Renal cortical epithelial cell (primary cell): ENCODE measurements at places on chromosomes 7 and 10.

- no peak for DNase-seq
These were observed 339.8 kb upstream of the LRRTM3 start for GRCh38 chr10:66586073-66586472.

GRCh38 chr10:61112771-61113170 lies 168.8 kb upstream of the RHOBTB1 start:
- DNase-seq = no peak

- peak; percentile 46 for DNase-seq
These were observed 56.2 kb upstream of the TM9SF3 start for GRCh38 chr10:96642973-96643372.

DNA sequence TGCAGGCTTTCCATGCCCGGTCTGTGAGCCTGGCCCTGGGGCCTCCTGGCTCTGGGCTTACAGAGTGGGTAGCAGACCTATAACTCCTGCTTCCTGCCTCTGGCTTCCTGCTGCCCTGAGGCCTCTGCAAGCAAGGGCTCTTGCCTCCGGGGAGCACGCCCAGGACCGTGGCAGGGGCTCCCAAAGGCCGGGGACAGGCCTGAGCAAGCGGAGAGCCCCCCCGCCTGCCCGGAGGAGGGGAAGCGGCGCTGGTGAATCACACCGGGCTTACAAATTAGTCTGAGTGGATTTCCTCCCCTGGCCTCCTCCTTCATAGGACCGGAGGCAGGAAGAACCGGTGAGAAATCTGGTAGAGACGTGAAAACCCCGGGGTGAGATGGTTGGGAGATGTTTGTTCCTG lies 1.5 kb upstream of the MYL10 start:
- DNase-seq = peak; percentile 42

DNA sequence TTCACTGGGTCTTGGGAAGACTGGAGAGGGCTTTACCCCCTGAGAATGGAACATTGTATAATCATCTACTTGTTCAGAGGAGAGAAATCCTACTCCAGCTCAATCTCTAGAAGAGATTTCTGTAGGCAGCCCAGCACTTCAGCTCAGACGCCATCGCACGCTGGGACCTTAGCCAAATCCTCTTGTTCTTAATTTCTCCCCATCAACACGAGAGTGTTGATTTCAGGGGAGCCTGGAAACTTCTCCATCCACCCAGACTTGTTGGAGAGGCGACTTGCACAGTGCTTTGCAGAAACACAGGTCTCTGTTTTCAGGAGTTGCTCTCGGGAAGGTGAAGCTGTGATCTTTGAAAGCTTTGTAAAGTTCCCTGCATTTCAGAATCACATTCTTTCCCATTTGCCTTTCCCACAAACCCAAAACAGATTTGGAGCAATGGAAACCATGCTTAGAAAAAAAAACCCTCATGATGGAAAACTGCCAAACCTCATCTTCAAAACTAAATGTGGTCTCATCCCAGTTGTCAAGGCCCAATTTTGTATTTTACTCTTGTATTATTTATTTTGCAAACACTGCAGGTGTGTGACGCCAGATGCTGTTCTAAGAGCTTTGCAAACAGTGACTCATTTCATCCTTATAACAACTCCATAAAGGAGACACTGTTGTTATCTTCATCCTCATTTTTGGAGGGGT lies 60.9 kb downstream of the CALML3 start:
- no peak for DNase-seq

DNA sequence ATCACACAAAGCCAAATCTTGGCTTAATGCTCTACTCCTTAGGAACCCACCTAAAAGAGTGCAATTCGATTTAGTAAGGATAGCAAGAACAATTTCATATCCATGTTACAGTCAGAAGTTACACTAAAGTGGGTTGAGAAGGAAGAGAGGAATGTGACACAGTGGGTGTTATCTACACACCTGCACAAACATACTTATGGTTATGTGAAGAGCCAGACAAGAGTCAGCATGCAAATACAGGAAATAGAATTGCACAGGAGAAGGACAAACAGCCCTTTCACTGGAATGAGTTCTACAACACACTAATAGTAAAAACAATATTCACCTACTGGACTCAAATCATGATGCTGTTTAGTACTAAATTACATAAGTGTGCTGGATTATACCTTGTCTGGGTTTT lies 262.8 kb downstream of the DGKB start:
- no peak for DNase-seq

GRCh38 chr10:34649385-34649784 lies 165.7 kb downstream of the PARD3 start:
- no peak for DNase-seq

- no peak for DNase-seq
These were observed 44.2 kb downstream of the GLRX3 start for GRCh38 chr10:130180416-130180815.

DNA sequence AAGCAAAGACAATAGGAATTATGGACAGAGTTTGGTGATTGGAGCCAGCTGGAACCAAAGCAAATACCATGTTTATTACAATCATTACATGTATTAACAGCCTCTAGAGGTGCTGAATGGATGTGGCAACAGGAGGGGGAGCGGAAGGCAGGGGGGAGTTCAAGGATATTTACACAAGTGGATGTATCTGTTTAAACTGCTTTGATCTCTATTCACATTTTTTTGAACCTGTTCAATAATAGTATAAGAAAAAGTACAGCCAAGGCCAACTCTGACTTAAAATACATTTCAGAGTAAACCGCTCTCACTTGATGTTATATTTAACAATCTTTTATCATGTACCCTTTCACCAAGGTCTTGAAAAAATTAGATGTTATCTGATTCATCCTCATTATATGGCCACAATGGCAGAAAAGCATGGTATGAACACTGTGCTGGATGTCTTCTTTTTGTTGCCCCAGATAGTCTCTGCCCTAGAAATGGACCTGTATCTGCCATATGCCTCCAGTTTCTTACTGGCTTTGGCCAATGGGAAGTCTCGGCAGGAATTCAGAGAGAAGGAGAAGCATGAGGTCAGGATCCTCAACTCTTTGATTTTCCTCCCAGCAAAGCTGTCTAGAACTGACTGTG lies 88.2 kb upstream of the FAM133B start:
- DNase-seq = no peak

DNA sequence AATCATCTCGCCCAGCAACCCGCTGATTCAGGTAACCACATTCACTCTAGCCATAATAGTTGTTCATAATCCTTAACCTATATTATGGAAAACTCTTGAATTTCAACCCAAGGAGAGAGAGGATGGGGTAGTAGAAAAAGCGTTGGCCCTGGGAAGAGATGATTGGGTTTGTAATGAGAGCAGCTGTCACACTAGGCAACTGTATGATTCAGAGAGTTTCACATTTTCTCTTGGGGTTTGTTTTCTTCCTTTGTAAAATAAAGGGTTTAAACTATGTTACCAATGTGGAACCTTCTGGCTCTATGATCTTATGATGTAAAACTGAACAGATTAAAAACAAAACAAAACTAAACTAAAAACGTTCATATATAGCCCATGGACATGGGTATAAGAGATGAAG lies 705.2 kb upstream of the IGFBP3 start:
- DNase-seq = no peak

DNA sequence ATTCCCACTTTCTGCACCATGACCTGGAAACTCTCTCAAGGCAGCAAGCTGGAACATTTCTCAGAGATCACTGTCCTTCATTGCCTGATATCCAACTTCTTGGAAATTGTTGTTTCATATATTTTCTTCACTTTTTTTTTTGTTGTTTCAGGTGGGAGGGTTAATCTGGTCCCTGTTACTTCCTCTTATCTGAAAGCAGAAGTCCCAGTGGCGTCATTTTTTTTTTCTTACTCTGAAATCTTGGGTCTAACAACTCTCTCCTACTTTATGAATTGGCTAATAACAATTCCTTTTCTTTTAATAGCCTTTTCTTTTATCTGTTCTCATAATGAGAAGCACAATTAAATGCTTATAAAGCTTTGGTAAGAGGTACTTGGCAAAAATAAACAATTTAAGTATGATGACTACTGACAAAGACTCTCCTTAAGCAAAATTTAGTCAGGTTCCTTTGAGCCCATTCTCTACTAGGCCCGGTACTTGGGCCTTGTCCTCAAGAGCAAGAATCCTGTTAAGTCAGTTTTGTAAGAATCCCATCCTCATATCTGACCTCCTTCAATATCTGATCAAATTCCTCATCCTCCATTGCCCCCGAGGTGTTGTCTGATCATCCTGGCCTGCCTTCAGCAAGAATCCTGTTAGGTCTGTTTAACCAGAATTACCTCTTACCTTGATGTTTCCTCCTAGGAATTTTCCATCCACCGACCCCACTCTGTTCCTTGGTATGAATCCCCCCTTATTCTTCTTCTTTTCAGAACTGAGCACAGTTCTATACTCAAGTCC lies 11.5 kb upstream of the CC2D2B start:
- DNase-seq = no peak

GRCh38 chr10:33120700-33121099 lies 162.7 kb upstream of the ITGB1 start:
- no peak for DNase-seq

GRCh38 chr7:139777133-139777891 lies 486 bp downstream of the HIPK2 start:
- DNase-seq = no peak

- no peak for DNase-seq
These were observed 63.1 kb downstream of the TFAM start for GRCh38 chr10:58448121-58448935.

DNA sequence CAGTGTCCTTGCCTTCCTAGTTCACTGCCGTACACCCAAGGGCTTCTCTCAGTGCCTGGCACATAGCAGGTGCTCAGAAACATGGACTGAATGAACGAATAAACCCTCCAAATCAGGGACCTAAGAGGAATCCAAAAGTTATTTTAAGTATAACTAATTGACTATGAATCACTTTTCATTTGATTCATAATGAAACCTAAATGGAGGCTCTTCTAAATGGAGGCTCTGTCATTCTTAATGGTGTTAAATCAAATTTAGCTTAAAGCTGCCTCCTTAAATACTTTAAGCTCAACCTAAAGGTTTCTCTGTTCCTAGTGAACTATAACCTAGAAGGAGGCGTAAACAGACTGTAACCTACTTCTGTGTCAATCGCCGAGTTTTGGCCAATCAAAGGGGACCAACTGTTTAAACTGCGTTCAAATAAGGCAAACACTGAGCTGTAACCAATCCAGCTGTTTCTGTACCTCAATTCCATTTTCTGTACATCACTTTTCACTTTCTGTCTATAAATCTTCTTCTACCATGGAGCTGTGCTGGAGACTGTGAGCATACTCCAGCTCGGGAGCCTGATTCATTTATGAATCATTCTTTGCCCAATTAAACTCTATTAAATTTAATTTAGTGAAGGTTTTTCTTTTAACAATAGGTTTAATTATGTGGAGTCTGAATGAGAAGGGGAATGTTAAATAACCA lies 11.0 kb downstream of the PYROXD2 start:
- no peak for DNase-seq

- no peak for DNase-seq
These were observed 133.5 kb downstream of the ST7 start for GRCh38 chr7:117086788-117087187.

DNA sequence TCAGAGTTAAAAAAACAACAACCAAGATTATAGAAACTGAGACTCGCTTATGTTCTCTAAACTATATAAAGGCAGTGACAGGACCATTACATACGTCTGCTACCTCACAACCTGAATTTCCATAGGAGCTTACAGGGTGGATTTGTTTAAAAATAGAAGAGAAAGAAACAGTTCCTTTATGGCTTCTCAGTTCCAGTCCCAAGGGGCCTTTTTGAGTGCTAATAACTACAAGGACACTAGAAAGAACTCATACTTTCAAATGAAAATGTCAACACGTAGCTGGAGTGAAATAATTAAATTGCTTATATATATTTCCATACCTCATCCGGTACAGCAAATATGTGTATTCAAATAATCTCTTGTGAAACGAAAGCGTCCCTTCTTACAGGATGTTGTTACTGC lies 19.7 kb downstream of the TSPAN12 start:
- DNase-seq = no peak

DNA sequence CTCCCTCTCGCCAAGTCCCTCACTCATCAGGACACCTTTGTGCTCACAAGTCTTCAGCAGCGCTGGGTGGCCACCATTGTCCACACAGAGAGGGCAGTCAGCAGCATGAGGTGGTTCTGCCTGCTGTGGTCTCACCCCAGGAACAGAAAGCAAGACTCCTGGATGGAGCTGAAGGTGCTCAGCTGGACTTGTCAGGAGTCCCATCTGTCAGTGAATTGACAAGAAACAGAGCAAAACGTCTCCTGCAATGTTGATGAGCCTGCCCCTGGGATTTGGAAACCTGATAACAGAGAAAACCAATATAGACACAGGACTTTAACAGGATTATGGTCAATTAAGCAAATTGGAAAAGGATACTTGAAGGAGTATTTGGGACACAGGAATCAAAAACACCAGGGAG lies 122.2 kb upstream of the PRSS58 start:
- no peak for DNase-seq

GRCh38 chr10:107471911-107472310 lies 307.4 kb upstream of the SORCS1 start:
- no peak for DNase-seq

DNA sequence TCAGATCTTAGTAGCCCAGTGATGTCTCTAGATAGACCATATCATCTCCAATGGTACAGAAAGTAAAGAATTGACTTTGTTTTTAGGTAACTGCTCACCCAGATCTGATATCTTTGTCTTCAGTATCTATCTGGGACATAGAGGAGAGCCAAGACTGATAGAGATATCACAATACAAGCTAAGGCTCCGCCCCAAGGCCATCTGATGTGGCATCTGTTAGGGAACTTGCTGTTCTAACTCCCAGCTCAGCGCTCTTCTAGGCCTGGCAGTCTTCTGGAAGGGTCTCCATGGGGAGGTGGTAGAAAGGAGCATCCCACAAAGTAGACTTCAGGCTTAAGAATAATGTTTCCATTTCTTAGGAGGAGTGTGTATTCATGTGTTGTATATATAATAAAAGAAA lies 88.4 kb upstream of the SAMD8 start:
- DNase-seq = no peak

GRCh38 chr10:13685885-13686284 lies 99.1 kb downstream of the PRPF18 start:
- no peak for DNase-seq

DNA sequence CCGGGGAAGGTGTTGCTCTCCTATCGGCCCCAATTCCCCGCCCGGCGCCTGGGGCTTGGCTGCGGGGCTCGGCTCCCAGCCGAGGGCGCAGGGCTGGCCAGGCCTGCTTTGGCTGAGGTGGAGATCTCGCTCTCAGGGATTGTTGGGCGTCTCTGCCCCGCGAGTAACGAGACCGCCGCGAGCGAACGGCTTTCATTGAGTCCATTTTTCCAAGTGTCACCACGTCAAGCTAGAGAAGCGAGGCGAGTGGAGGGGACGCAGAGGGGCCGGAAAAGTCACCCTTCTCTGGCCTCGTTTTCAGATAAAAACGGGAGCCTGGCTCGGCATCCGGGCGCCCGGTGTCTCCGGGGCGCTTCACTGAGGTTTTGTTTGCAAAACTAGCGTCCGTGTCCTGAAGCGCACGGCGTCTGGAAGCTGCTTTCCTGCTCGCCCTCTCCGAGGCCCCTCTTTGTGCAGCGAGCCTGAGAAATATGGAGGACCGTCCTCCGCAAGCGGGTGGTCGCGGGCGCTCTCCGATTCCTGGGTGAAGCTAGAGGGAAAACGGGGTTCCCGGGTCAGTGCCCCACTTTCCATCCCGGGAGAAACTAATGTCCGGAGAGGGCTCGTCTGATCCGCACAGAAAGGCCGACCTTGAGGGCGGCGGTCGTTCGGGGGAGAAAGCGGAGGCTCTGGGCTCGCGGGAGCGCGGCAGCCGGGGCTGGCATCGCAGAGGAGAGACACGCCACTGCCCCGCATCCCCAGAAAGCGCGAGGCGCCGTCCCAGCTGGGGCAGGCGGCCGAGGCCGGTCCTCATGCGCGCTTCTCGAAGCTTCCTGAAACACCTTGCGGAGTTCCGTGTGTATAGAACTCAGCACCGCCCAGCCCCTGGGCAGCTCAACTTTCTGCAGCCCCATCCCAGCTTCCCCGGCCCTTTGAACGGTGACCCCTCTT lies 3.5 kb upstream of the EN2 start:
- no peak for DNase-seq
